ENCODE measurements at places on chromosomes 11 and 22.
A peak's percentile ranks its signal among the peaks of the same experiment; 100 is the strongest.

- DNase-seq = no peak
These were observed 884.7 kb downstream of the BRD1 start for GRCh38 chr22:48942698-48943566.

GRCh38 chr11:12573707-12574485 lies 100.3 kb upstream of the TEAD1 start:
- DNase-seq = no peak

DNA sequence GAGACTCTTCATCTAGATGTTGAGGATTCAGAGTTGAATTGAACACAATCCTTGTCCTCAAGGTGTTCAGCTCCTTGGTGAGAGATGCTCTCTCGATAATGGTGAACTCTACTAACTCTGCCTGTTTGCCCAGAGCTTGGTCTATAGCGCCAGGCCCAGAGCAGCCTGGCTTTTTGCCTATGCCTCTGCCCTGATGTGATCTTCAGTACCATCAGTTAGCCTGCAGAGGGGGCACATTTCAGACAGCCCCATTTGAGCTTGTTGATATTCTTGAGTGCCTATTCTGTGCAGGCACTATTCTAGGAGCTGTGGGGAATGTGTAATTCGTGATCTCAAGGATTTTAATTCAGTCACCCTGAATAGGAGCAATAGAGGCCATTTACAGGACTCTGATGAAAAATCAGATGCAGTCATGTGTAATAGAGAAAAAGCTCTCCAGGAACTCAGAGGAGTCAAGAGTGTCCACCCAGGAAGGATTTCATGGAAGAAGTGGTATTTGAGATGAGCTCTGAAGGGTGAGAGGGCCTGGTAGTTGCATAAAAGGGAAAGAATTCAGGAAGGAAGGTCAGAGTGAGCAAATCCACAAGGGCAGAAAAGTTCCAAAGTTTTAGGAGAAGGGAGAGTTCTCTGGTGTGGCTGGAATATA lies 19.3 kb downstream of the GTPBP1 start:
- peak; percentile 23 for DNase-seq

DNA sequence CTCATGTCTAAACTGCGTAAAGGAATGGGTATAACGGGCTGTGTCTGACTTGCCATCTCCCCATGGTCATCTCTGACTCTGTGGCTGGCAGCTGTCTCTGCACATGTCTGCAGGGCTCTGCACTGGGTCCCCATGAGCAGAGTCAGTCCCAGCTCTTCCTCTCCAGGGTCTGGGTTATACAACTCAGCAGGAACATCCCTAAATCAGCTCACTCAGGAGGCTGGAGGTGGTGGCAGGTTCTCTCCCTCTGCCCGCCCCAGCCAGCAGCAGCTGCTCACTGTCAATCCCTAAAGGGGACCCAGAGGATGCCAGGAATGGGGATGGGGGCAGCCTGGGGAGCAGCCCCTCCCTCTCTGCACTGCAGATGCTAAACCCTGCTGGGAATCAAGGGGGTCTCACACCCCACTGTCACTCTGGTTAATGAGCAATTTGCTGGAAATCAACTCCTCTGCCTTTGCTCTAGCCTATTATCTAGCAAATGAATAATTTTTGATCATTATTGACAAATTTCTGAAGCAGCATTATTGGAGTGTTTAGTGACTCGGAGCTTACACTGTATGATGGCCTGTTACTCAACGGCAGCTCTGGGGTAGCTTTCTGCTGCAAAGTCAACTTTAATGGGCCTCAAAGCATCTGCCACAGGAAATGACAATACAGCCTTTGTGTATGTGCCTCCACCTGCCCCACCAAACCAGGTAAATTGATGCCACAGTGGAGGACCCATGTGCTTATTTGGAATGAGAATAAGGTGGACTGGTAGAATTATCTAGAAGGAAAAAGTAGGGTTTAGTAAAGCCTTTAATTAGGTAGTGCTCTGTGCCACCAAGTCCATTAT lies 55.7 kb upstream of the SHANK2 start:
- DNase-seq = no peak

DNA sequence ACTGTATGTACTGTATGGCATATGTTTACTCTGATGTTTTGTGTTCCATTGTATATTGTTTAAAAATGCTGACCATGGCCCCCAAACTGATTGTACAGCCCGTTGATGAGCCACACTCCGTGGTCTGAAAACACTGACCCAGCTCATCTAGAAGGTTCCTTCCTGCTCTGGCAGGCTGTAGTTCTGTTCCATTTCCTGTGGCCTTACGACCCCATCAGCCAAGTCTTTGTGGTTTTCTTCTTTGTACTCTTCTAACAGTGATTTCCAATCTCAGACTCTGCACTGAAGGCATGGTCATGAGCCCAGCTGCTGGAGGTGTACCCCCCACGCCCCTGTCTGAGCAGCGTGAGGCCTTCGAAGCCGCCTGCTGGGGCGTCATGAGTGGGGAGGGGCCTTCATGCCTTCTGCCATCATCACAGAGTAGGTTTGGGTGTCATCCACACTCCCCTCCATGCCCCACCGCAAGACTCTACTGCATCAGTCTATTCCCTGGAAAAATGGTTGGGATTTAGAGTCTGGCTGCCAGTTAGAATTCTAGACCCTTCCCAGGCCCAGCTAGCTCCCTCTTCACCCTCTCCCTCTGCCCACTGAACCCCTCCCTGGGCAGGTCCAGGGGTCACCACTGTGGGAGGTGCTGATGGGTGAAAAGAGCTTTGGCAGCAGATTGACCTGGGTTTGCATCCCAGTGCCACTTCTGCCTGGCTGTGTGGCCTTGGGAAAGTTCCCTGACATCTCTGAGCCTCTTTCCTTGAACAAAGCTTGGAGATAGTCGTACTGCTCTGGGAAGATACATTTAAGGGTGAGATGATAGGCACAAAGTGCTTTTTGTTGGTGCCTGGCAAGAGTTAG lies 11.3 kb upstream of the C11orf96 start:
- no peak for DNase-seq

All from psoas muscle (tissue), 8 donors.